ENCODE measurements at places on chromosomes 2 and 18.

- no peak for DNase-seq
These were observed 78.4 kb upstream of the MC2R start for GRCh38 chr18:13993730-13994129.

GRCh38 chr2:232744963-232745362 is 31.4 kb downstream of the KCNJ13 start:
- DNase-seq = no peak

DNA sequence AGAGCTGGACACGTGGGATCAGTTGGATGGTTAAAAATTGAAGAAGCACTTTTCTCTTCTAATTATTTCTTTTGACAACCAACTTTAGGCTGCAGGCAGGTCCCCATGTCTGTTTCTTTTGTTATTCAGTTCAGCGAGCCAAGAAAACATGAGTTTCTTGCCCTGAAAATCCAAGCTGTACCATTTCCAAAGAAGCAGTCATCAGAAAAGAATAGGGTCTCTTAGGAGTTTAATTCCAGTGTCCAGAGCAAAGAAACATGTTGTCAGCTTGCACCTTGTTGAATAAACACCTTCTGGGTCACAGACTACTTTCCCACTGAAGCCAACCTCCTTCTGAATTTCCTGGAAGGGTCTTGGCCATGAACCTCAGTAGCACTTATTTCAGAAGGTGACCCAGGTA is 170.5 kb upstream of the COPS8 start:
- DNase-seq = no peak

GRCh38 chr18:48022531-48023329 is 92.3 kb upstream of the SMAD2 start:
- peak; percentile 66 for DNase-seq

DNA sequence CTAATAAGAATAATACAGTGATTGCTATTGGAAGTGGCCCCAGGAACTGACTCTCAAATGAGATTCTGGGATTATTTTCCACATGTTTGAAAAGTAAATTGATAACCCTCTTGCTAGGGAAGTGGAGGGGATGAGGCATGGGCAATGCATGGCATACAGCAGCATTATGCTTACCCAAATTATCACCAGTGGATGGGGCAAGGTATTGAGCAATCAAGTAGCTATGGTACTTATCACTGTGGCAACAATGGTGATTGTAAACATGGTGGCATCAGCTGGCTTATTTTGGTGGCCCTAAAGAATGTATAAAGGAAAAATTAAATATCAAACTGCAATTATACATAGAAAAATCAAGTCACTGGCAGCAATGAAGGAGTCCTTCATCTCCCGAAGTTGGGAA is 155.1 kb downstream of the FIGN start:
- no peak for DNase-seq

- DNase-seq = no peak
These were observed 427.9 kb downstream of the GALR1 start for GRCh38 chr18:77677536-77677935.

DNA sequence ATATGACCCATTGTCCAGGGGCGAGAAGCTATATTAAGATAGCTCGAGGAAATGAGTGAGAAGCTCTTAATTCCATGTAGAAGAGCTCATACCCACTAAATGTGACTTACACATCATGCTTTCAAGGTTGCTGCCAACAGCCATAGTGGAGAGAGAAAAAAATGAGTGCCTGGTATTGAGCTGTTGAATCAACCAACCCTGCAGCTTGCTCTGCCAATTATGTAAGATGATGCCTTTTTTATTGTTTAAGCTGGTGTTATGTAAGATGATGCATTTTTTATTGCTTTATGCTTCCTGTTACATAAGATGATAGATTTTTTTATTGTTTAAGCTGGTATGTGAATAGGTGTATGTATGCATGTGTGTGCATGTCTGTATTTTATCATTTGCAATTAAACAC is 228.2 kb downstream of the CCDC178 start:
- DNase-seq = no peak

GRCh38 chr2:36559221-36559942 is 38.6 kb downstream of the FEZ2 start:
- no peak for DNase-seq

GRCh38 chr2:201151127-201151981 is 31.6 kb upstream of the CASP10 start:
- DNase-seq = peak; percentile 92

GRCh38 chr18:30066288-30066687 is 976.3 kb downstream of the DSC3 start:
- DNase-seq = no peak

GRCh38 chr2:143451642-143452281 is 322.5 kb downstream of the ARHGAP15 start:
- DNase-seq = peak; percentile 69

DNA sequence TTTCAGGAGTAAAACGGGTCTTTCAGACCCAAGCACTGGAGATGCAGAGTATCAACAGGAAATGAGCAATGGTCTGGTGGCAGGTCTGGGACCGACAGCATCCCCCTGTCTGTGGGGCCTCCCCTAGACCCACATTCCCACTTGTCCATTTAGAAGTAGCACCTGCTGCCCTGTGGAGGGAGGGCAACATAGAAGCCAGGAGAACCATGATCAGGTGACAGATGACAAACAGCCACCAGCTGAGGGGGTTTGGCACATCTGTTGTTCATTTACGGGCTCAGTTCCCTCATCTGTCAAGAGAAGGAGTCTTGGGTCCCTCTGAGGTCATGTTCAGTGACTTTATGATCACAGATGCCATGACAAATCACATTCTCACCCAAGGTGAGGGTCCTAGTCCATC is 77.9 kb upstream of the SLC66A3 start:
- DNase-seq = no peak

DNA sequence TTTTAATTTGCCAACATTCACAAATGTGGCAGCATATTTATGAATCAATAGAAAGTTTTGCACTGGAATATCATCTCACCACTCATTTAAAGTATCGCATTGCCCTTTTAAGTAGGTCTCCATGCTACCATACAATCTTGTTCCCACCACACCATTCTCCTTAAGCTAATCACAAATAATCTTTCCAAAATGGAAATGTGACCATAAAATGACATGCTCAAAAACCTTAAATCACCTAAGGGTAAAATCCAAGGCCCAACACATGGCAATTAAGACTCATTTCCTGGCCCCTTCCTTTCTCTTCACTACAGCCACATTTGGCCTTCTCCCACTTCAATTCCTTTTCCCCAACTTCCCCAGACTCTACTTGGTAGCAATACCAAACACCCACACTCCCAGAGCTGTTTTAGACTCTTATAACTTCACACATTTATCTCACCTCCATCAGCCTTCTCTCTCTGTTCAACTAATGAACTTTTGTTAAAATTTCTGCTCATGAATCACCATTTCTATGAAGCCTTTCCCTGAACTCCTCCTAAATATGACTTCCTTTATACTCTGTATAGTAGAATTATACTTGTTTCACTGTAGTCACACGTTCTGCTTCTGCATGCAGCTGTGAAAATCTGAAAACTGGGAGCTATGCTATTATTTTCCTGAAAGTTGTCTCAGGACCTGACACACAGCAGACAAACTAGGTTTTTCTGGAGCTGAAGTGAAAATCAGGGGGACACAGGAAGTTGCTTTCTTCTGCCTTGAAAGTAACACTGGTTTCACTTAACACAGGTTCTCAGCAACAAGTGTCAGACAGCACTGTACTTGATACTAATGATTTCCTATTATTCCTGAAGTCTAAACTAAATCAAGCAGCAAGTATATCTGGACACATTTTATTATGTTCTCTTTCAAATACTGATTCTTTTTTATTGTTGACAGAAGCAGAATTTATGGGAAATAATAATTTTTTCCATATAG is 303.9 kb downstream of the ZEB2 start:
- no peak for DNase-seq

DNA sequence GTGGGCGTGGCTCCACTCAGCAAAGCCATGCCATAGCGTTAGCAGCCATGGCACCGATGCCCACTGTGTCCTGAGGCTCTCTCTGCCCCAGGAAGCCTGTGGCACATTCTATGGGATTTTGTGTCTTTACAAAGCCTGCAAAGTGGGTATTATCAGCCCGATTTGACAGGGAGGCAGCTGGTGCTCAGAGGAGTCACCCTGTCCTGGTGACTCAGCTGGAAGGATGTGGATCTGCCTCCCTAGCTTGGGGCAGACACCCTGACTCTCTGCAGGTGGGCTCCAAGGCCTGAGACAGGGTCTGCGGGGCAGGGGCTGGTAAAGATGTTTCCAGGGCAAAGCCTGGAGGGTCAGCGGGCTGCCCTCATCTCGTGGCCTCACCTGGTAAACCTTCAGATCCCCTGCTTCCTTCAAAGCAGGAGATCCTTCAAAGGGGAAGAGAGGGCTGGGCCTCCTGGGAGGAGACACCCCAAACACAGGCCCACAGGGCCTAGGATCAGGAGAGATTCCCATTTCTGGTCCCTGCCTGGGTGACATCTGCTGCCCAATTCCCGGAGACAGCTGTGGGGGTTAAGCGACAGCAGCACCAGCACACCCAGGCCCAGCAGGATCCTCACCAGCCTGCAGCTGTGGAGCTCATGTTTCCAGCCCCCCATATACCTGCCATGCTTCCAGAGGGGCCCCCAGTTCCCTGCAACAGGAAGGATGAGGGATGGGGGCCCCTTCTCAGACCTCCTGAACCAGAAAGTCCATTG is 3.0 kb upstream of the ASB1 start:
- peak; percentile 56 for DNase-seq

DNA sequence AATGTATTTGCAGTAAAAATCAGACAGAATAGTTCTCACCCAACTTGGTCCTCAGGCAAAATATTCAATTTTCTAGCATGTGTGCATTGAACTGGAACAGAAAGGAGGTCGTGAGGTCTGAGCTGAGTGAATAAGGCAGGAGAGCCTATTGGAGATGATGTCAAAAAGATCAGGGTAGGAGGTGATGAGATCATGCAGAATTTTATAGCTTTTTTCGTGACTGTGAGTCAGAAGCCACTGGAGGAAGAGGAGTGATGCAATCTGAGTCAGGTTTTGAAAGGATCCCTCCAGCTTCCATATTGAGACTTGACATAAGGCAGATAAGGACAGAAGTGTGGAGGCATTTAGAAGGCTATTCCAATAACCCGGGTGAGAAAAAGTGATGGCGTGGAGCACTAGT is 299.5 kb upstream of the SOX11 start:
- no peak for DNase-seq

DNA sequence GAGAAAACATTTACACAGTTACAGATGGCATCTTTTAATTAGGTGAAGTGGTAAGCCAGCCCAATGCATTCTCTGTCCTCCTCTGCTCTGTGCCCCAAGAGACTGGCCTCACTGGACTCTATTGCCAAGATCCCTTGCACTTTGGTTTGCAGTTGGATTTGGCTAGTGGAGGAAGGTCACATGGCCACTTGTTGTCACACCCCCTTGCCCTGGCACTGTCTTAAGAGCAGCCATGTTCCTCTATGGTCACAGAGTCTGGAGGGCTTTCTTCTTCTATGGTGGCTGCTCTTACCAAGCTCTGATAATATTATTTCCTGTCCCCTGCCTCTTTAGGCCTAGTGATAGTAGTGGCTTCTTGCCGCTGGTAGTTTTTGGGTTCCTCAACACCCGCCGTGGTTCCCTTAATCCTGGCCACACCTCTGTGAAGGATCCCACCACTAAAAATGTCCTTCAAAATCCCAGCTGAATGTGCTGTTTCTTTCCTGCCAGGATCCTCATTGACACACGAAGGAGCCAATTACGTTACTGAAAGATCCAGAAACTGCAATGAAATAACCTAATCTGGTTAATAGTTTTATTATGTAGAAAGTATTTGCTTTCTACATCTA is 111.1 kb downstream of the CDC42EP3 start:
- DNase-seq = no peak

DNA sequence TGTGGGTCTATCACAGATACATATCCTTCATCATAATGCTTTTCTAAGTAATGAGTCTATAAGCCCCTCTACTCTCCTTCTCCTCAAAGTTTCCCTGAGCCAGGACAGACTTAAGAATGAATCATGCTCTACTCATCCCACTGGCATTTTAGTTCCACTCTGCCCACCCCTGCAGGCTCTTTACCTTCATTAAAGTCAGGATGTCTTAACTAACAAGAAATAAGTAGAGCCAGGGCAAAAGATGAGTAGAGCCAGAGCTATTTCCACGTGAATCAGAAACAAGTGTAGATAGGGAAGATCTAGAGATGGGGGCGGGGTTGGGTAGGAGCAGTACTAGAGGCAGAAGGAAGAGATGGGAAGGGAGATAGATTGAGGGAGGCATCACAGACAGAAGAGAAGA is 790.5 kb downstream of the RNF144A start:
- DNase-seq = peak; percentile 92

DNA sequence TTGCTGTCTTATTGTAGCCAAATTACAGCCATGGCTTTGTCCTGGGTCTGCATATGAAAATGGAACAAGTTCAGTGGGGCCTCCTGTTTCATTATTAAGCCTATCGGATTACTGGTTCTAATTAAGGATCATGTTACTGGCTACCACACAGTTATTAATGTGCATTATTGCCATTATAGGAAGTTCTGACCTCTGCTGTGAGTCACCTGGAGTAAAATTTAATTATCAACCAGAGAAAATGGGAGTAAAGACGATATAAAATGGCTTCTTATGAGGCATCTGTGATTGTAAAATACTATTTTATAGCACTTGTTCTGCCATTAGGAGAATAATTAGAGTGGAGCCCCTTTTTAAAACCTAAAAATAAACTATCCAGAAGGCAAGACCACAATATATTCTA is 143.3 kb upstream of the ITGB6 start:
- DNase-seq = no peak

DNA sequence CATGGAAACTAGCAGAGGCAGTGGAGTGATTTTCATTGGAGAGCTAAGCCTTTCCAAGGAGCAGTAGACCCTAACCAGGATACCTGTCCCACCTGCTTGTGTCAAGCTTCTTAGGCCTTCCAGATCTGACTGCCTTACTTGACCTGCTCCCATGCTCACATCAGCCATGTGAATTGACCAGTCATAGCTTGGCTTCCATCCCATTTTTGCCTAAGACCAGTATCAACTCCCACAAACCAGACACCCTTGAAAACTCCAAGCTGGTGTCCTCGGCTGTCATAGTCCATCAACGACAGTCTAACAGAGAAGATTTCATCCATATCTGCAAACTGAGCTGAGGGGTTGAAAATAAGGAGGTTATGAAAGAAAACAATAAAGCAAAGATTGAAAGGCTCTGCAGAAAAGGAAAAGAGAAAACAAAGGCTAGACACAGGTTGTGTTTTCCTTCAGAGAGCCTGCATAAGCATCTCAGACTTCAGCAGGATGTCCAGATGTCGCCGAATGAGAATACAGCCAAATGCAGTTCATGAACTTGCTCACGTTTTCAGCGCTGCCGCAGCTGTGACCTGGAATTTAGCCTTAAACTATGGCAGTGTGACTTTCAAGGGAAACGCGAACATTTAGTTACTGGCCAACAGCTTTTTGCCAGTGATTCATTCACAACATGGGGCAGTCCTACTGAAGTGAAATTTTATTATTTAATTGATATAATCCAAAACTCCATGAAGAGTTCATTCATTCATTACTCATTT is 868.1 kb upstream of the ID2 start:
- peak; percentile 30 for DNase-seq

GRCh38 chr2:218329826-218330593 is 26.6 kb upstream of the CATIP start:
- no peak for DNase-seq

GRCh38 chr2:19900931-19901441 is 797 bp downstream of the TTC32 start:
- peak; percentile 16 for DNase-seq

All from EL (cell line).